ENCODE measurements at places on chromosomes 7 and 10. TPM values are rescaled to one million over a fixed set of nuclear protein-coding genes. Genes with fewer than 3 reads are reported as not detected.

DNA sequence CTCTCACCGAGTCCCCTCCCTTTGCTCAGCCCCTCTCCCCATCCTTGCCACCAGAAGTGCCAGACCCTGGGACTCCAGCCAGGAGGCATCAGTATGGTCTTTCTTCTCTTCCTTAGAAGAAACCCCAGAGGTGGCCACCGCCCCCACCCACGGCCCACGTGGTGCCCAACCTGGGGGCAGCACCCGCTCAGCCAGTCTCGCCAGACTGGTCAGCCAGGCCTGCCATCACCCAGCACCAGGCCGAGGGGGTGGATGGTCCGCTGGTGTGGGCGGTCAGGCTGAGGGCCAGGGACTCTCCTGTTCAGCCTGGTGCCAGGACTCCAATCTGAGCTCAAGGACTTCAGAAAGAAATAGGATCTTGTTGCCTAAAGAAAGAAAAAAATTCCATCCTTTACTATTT, 5.8 kb upstream of the CLDN4 start:
- H3K4me3 ChIP-seq: no peak overlapping the region
- H3K36me3 ChIP-seq: no peaks in the 10 kb centered on the region
- no peak for DNase-seq
- H3K27ac ChIP-seq: no peak overlapping the region
- peaks cover 17% of the 10 kb centered on the region for H3K27me3 ChIP-seq

DNA sequence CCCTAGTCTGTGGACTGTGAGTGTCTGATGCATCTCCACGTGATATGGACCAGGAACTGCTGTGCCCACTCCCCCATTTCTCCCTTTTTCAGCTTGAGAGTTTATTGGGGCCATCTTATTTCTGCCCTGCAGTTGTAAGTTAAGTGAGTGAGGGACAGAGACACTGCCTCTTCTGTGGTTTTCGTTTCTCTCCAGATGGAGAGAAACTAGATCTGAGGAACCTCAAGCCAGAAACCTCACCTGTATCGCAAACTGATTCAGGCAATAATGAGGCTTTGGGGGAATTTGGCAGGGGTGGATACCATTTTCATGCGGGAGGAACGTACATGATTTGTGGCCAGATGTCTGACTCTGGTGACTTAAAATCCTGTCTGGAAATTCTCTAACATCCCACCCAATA, 641.7 kb downstream of the TNS3 start:
- no peak for DNase-seq
- H3K4me3 ChIP-seq: no peak overlapping the region
- H3K27me3 ChIP-seq: no peaks in the 10 kb centered on the region
- H3K36me3 ChIP-seq: no peaks in the 10 kb centered on the region

DNA sequence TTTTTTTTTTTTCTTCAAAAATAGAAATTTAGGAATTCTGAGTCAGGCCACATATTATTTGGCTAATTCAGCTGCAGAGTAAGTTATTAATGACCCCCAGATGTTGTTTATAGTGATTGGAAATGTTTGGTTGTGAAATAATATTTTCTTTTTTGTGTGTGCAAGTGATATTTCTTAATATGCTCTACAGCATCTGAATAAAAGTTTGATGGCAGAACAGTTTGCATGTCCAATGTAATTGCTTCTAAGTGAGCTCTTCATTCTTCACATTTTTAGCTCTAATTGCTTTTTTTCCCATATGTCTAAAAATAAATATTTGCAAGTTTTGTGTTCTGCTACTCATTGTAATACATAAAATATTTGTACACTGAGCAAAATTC, 116.0 kb downstream of the ARID5B start:
- H3K36me3 ChIP-seq: no peaks in the 10 kb centered on the region
- peak; percentile 79 for DNase-seq
- H3K4me1 ChIP-seq: peaks cover 19% of the 10 kb centered on the region
- H3K4me3 ChIP-seq: no peak overlapping the region

- DNase-seq: no peak
- H3K27me3 ChIP-seq: no peaks in the 10 kb centered on the region
- H3K36me3 ChIP-seq: no peaks in the 10 kb centered on the region
- H3K4me3 ChIP-seq: no peak overlapping the region
- H3K4me1 ChIP-seq: no peaks in the 10 kb centered on the region
Observed at GRCh38 chr7:17532861-17533404, 234.5 kb downstream of the AHR start.

DNA sequence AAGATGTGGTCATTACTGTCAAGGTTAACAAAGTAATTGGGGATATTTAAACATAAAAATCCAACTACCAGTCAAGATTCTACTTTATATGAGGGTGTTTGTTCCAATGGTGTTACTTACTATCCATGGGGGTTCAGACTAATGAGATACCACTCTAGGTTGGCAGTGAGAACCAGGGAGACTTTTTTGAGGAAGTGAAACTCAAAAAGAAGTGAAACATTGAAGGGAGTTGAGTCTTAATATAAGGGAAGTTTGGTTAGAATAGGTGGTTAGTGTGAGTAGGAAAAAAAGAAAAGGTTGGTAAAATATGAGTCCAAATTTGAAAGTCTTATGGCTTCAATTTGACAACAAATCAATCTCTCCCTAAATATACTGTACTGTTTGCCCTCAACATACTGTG, 123.6 kb upstream of the ANK3 start:
- DNase-seq: no peak
- H3K4me3 ChIP-seq: no peak overlapping the region
- H3K27ac ChIP-seq: no peak overlapping the region
- no peaks in the 10 kb centered on the region for H3K27me3 ChIP-seq

The ANKRD2 gene
- 27.6 TPM for total RNA-seq

DNA sequence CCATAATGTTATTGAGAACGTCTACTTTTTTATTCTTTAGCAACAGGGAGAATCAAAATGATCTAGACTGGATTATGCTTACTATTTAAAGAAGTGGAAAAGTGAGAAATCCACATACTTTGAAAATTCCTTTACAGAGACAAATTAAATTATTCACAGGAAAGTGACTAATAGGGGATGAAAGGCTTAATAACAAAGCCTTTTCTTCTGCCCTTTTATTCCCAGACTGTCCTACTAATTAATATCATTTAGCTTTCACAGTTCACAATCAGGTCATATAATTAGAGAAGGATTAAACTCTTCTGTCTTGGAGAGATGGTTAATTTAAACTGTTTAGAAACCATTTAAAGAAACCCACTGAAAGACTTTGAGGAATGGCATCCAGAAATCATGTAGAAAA, 58.8 kb downstream of the ARL4A start:
- no peak for DNase-seq
- H3K27ac ChIP-seq: no peak overlapping the region
- H3K36me3 ChIP-seq: no peaks in the 10 kb centered on the region
- H3K4me3 ChIP-seq: no peak overlapping the region
- H3K4me1 ChIP-seq: no peaks in the 10 kb centered on the region
- H3K27me3 ChIP-seq: no peaks in the 10 kb centered on the region

DNA sequence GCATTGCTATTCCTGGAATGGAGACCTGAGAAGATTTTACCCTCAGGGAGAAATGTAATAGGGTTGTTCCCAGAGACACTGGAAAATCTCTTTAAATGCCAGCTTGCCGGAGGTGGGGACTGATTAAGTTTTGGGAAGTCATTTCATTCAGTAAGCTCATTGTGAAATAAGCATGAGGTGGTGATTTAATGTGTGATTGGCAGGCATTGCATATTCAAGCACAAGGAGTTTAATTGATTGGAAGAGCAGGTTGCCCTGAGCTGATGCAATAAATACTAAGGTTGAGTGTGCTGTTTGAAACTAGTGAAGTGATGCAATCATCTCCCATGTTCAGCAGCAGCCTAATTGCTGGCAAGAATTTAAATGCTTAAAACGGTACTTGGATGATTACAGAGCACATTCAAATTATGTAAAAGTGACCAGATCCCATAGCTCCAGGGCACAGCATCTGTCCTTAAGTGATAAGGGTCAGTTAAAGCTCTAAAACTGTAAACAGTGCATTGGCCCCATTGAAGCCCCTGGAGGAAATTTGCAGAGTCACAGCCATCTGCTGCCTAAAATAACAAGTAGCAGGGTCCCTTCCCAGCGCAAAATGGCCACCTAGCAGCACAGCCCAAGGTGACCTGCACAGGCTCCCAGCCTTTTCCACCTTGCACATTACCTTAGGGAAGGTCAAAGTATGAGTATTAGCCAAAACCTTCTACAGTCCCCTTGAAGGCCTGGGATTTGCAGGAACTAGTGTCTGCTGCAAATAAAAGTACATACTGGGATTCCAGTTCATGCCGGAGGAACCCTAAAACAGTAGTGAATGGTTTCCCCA, 92.1 kb downstream of the CCDC71L start:
- no peak overlapping the region for H3K27ac ChIP-seq
- no peak overlapping the region for H3K4me3 ChIP-seq
- H3K36me3 ChIP-seq: no peaks in the 10 kb centered on the region

The TMEM176B gene
- total RNA-seq: 7.7 TPM

- H3K27ac ChIP-seq: no peak overlapping the region
- peaks cover 39% of the 10 kb centered on the region for H3K4me1 ChIP-seq
- H3K36me3 ChIP-seq: no peaks in the 10 kb centered on the region
- no peaks in the 10 kb centered on the region for H3K27me3 ChIP-seq
- no peak for DNase-seq
Observed at GRCh38 chr10:14748441-14748840, 26.3 kb downstream of the FAM107B start.

DNA sequence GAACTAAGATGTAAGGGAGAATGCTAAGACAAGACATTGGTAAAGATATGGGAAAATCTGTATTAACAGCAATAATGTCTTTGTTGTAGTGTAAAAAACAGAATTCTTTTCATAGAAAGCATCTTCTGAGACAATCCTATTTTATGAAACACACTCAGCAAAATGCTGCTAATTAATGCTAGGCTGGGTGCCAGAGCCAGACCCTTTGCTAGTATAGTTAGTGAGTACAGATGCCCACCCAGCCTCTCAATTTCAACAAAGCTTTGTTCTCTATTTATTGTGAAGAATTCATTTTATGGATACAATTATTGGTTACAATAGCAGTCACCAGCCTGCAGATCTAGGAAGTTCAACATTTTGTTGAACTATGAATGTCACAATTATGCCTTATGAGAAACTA, 131.0 kb downstream of the SEM1 start:
- H3K27me3 ChIP-seq: no peaks in the 10 kb centered on the region
- DNase-seq: no peak
- H3K27ac ChIP-seq: no peak overlapping the region

DNA sequence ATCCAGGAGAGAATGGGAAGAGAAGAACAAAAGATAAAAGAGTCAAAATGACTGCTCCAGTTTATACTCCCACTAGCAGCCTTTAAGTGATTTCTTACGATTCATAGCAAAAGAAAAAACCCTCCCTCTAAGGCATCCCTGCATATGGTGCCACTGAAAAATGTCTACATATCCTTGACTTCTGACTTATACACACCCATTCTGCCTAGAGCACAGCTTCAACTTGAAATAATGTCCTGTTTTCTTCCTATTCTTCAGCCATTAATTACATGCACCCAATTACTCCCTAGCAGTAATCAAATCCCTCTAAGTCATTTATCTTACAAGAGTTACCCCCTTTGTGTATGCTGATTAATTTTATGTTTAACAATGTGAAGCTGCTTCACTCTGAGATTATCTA, 393.5 kb downstream of the HTR7 start:
- DNase-seq: no peak
- H3K4me3 ChIP-seq: no peak overlapping the region
- H3K4me1 ChIP-seq: no peaks in the 10 kb centered on the region
- no peaks in the 10 kb centered on the region for H3K36me3 ChIP-seq
- H3K27ac ChIP-seq: no peak overlapping the region

The ADARB2 gene
- 0.13 TPM for total RNA-seq

DNA sequence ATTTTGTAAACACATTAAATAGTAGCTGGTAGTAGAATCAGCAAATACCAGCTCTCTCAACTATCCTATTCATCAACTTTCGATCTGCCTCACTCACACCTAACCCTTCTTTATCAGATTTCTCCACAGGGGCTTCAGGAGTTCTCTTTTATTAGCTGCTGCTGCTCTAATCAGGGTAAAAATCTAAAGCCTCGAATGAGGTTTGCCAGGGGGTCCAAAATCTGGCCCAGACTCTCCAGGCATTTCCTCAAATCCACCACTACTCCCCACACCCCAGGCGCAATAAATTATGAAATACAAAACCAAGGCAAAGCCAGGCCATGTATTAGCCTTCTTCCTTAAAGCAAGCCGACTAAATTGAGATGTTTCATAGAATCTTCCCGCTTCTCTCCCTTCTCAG, 2.3 kb downstream of the RNF216 start:
- no peak overlapping the region for H3K4me3 ChIP-seq
- H3K27me3 ChIP-seq: no peaks in the 10 kb centered on the region
- peaks cover 16% of the 10 kb centered on the region for H3K36me3 ChIP-seq
- H3K27ac ChIP-seq: no peak overlapping the region

DNA sequence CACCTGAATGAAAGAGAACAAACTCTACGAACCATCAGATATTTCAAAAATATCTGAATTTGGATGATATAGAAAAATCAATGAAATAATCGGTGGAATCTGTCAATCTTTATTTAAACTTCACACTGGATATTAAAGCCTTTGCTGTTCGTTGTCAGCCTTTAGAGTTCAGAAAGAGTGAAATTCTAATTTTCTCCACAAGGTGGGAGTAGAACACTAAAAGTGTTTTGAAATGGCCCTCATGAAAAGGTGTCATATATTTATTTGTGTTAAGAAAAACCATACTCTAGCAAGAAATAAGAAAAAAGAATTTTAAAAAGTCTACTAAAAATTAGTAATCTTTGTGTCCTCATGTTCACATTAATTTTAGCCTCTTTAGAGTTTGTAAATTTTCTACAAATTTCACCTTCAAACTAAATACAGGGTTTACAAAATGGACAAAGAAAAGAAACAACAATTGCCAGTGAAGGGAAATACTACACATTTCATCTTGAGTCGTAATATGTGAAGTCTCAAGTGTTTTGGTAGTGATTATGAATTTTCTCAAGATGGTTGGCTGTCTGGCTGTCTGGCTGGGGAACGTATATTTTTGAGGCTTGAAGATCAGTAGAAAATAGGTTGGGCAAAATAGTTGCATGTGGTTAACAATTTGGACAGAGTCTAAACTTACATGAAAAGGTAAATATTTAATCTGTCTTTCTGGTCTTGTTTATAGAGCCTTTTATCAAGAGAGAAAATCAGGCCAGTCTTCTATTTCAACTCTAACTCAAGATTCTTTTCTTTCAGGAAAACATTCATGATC, 43.7 kb downstream of the DNAJB9 start:
- H3K27ac ChIP-seq: no peak overlapping the region
- no peaks in the 10 kb centered on the region for H3K27me3 ChIP-seq
- H3K4me3 ChIP-seq: no peak overlapping the region
- H3K36me3 ChIP-seq: no peaks in the 10 kb centered on the region
- no peaks in the 10 kb centered on the region for H3K4me1 ChIP-seq

DNA sequence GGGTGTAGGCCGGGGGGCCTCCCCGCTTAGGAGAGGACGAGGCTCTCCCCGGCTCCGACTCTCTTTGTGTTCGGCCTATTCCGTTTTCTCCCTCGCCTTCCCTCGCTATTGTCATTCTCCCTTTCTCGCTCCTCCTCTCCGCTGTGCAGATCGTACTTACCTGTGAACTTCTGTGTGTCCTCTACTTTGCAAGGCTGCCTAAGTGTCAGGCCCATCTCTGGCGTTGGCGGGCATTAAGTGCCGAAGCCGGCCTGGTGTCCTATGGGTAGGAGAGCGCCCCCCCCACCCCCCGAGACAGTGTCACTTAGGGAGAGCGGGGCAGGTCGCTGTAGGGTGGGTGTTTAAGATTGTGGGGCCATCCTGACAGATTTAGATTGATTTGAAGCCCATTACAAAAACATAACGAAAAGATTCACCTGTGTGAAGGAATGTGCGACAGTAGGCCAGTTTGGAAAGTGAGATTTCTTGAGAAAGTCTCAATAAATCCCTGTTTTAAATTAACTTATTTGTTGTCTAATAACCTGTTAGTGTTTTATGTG, 579 bp downstream of the RBM33 start:
- H3K4me3 ChIP-seq: peak overlapping the region; percentile 67
- no peaks in the 10 kb centered on the region for H3K27me3 ChIP-seq
- H3K4me1 ChIP-seq: peaks cover 6% of the 10 kb centered on the region
- DNase-seq: peak; percentile 59

The CLEC2L gene
- total RNA-seq: 1.3 TPM

Measured in muscle of leg (tissue), 16 donors.